Omental fat pad (tissue), 4 donors: ENCODE measurements at places on chromosomes 12 and 14.

DNA sequence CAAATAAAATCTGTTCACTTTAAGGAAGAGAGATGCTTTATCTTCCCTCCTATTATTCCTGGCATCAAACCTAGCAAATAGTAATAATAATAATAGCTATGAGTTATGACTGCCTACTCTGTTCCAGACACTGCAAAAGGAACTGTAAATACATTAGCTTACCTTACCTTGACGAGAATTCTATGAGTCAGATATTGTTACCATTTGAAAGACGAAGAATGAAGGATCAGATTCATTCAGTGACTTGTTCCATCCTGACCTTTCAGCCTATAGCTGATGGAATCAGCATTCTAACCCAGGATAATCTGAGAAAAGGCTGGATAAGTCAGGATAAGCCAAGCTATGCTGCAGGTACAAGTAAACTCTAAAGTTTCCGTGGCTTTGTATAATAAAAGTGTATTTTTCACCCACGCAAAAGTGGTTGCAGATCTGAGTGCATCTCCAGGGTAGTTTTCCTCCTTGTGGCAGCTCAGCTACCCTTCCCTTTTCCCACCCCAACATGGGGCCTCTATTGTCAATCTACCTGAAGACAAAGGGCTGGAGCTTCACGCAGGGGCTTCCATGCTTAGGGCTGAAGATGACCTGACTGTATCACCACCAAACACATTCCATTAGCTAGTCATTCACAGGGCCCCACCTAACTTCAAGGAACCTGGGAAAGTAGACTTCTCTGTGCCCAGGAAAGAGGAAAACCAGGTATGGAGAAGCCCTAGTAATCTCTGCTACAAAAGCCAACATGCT lies 57.2 kb upstream of the CCND2 start:
- no peak for DNase-seq

DNA sequence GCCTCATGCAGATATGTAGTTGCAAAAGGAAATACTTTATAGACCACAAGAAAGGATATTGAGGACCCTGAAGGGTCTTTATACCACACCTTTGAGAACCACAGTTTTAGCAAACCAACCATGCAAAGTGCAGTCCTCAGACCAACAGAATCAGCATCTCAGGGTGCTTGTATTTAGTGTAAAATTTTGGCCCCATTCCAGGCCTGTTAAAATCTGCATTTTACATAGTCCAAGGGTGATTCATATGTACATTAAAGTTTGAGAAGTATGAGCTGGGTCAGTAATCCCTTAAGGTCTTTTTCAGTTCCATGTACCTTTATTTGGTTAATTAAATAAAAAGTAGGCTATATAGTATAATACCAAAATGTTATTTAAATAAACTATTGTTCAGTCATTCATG lies 91.2 kb downstream of the WNK1 start:
- no peak for DNase-seq

DNA sequence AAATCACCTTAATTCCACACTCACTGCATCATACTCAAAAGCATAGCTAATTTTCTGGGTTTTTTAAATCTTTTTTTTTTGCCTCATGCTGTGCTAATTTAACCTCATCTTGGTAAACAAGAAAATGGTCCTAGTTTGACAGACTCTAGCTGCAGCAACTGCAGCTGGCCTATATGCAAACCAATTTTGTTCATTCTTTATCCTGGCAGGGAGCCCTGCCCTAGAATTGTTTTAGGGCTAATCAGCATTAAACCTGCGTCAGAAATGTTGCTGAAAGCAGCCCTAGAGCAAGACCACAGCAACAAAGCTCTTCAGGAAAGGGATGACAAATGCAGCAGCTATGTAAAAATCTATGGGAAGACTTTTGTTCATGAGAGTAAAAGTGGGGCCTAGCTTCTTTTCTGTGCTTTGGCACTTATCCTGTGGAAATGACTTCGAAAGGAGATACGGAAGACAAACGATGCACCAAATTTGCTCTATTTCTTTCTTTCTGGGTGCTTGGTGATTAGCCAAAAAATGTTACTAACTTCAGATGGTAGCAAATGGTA lies 72.2 kb downstream of the DENND5B start:
- DNase-seq: no peak

DNA sequence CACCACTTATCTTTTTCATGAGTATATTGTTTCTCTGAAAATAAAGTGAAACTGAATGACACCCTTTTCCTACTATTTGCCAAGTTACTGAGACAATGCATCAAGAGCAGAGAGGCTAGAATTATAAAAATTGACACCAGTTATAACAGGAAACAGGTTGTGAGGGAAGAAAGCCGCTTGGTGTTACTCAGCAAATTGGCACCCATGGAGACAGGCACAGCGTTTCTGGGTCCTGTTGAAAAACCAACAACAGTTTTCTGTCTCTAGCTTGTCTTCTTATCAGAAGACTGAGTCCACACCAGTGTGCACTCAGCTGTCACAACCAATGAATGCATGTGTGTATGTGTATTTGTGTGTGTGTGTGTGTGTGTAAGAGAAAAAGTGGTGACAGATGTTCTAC lies 267.7 kb downstream of the KCNH5 start:
- no peak for DNase-seq

DNA sequence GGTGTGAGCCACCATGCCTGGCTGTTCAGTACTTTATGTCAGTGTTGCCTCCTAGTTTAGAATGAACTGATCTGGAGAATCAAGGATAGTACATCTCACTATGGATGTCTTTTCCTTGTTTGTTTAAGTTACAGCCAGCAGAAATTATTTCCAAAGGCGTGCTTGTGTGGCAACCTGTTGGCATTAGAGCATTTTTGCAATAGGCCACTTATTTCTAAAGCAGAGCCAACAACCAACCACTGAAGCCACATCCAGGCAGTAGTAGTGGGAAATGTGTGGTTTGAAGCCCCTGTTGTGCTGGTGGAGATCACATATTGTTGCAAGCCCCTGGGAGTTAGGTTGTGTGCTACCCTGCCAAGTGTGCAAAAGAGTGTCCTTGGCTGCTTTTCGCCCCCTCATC lies 3.7 kb downstream of the ANO6 start:
- DNase-seq: no peak

- no peak for DNase-seq
Measured at GRCh38 chr14:101290611-101291010, 270.7 kb upstream of the DIO3 start.

- DNase-seq: no peak
Measured at GRCh38 chr14:65689070-65689469, 276.5 kb downstream of the FUT8 start.

DNA sequence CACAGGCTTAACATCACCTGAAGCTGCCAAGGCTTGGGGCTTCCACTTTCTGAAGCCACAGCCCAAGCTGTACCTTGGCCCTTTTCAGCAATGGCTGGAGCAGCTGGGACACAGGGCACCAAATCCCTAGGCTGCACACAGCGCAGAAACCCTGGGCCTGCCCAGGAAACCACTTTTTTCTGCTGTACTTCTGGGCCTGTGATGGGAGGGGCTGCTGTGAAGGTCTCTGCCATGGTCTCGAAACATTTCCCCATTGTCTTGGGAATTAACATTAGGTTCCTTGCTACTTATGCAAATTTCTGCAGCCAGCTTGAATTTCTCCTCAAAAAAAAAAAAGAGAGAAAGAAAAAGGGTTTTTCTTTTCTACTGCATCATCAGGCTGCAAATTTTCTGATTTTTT lies 219.1 kb downstream of the RPL10L start:
- no peak for DNase-seq

DNA sequence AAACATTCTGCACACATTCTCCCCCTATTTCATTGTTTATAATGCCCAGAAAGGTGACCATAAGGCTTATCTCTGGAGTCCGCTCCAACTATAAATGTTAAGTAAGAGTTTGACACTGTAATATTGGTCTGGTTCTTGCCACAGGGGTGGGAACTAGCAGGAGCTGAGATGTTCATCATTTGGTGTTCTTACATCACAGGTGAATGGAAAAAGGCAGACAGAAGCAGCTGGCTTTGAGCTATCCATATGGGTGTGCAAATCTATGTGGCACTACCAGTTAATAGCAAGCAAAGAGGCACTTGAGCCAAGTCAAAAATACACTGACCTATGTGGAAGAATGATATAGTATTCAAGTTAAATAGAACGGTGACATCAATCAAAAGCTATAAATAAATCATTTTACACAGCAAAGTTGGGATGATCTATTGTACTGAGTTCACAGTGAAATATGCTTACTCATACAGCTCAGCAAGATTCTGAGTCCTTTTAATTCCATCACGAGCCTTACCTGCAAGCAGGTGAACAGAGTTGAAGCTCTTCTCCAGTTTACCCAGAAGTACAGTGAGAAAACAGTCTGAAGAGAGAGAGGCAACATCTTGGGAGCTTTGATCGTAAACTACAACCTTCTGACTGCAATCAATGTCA lies 43.2 kb downstream of the DUSP16 start:
- no peak for DNase-seq

DNA sequence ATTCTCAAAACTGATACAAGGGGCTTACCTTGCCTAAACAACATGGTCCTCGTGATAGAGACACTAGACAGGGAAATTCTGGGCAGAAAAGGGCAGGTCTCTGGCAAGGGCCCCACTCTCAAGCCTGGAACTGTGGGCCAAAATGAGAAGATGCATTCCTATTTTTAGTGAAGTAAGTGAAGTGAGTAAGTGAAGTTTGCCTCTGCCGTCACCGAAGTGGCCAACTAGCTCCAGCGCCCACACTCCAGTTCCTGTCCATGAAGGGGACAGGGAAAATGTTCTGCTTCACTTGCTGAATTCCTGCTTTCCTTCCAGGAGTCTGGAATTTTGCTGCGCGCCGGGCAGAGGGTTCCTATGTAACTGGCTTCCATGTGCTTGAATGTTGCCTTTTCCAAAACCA lies 1035.6 kb upstream of the TMEM132C start:
- DNase-seq: no peak

GRCh38 chr14:74960736-74961135 lies 5.3 kb upstream of the PGF start:
- no peak for DNase-seq

DNA sequence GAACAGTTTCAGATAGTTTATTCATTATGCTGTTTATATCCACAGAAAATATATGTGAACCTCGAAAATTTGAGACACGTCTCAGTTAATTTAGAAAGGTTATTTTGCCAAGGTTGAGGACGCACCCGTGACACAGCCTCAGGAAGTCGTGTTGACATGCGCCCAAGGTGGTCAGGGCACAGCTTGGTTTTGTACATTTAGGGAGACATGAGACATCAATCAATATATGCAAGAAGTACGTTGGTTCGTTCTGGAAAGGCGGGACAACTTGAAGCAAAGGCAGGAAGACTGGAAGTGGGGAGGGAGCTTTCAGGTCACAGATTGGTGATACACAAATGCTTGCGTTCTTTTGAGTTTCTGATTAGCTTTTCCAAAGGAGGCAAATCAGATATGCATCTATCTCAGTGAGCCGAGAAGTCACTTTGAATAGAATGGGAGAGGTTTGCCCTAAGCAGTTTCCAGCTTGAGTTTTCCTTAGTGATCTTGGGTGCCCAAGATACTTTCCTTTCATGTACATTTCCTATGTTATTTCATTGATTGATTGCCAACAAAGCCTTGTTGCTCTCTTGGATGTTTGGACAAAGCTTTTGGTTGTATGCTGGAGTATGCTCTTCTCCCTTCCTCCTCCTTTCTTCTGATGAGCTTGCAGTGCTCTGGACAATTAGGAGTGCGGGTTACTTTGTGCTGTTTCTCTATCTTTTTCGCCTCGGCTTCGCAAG lies 3.2 kb downstream of the SNAPC1 start:
- no peak for DNase-seq

- DNase-seq: no peak
Measured at GRCh38 chr14:87008965-87009364, 984.0 kb downstream of the GALC start.
